ENCODE measurements at places on chromosomes 4 and X.

GRCh38 chrX:17750436-17750835 is 13.1 kb downstream of the SCML1 start:
- no peak for DNase-seq

- DNase-seq: no peak
These were observed 915.5 kb upstream of the LCORL start for GRCh38 chr4:18937080-18937479.

- no peak for DNase-seq
These were observed 65.6 kb downstream of the ASB9 start for GRCh38 chrX:15204130-15204751.

- peak; percentile 42 for DNase-seq
These were observed 514.2 kb upstream of the DIPK2B start for GRCh38 chrX:45714866-45715265.

DNA sequence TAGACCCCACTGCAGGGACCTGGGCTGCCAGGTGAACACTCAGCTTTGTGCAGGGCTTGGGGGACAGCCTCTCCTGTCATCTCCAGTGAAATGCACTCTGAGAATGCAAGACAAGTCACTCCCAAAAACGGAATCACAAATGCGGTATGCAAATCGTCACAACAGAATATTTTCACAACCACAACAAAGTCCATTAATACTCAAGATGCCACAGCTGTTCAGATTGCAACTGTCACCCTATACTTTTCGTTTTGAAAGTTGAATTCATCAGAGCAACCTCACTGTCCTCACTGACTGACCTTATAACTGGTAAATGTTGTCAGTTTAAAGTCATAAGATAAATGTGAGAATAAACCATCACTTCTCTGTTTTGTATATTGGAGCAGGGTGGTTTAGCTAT is 16.6 kb downstream of the JAKMIP1 start:
- peak; percentile 56 for DNase-seq

DNA sequence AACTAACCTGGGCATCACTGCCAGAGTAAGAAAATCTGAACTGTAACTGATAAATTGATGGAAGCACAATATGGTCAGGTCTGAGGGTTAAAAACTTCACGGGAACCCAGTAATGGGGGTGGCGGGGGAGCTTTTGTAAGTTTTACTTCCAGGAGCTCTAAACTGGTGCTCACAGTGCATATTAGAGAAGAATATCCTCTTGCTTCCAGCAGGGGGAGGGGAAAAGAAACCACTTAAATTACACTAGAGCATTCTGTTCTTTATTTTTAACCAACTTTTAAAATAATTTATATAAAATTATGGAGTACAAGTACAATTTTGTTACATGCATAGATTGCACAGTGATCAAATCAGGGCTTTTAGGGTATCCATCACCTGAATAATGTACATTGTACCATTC is 33.7 kb downstream of the WDR17 start:
- DNase-seq: no peak

DNA sequence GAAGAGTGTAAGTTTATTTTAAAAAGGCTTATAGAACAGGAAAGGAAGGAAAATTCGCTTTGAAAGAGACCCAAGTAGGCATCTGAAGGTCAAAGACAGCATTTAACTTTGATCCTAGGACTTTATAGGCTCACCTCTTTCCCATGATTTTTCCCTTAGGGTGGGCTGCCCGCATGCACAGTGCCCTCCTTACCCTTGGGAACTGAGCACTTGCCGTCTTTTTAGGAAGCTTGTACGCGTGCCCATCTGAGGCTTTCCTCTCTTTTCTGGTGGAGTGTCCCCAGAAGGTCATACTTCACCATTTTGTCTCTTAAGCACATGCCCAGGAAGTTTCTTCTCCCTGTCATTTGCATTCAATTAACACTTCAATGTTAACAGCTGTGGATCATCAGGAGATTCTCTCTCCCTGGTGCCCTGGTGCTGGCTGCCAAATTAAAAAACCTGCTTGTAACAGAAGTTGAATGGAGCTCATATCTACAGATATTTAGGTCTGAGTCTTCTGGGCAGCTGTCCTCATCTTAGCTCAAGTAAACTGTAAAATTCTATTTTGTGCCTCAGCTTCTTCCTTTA is 38.4 kb upstream of the IL9R start:
- no peak for DNase-seq

DNA sequence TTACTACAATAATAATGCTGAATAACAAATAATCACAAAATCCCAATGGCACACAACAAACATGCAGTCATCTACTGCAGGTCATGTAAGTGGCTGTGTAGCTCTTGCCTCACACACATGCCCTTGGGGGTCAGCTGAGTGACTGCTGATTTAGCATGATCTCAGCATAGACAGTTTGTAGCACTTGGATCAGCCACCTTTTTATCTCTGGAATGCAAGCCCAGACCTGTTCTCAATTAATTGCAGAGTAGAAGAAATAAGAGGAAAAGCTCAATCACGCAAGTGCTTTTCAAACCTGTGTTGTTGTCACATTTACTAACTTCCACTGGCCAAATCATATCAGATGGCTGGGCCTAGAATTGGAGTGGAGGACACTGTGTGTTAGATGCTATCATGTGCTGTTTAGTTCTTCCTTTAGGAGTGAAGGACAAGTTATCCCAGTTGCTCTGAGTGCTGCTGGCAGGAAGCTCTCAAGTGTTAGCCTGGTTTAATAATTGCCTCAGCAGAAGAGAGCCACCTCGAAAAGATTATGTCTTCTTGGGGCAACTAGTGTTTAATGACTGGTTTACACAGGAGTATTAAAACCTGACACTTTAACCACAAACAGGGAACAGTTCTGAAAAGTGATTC is 128.3 kb upstream of the EPHA5 start:
- no peak for DNase-seq

- DNase-seq: peak; percentile 60
These were observed 34.6 kb downstream of the NBDY start for GRCh38 chrX:56763556-56764152.

DNA sequence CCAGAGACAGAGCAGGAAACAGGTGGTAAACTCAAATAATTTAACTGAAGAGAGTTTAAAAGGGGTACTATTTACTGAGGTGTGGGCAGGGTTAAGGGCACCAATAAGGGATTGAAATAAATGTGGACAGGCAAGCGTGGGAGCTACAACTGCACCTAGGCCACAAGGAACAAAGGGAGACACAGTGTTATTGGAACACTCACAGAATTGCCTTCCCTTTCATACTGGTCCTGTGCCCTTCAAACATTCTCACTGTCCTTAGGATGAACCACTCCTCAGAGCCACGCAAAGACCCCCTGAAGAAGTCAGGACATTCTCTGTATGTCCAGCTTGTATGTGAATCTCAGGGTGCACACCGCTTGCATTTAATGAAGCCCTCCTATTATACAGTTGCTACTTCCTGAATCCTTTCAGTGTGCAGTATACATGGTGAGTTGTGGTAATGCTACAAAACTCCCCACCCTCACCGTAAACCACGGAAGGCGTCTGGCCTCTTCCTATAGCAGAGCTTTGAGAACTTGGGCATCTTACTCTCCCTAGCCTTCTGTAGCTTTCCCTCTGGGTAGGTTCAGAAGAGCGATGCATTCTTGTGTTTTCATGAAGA is 9.6 kb upstream of the MRPL1 start:
- peak; percentile 83 for DNase-seq

DNA sequence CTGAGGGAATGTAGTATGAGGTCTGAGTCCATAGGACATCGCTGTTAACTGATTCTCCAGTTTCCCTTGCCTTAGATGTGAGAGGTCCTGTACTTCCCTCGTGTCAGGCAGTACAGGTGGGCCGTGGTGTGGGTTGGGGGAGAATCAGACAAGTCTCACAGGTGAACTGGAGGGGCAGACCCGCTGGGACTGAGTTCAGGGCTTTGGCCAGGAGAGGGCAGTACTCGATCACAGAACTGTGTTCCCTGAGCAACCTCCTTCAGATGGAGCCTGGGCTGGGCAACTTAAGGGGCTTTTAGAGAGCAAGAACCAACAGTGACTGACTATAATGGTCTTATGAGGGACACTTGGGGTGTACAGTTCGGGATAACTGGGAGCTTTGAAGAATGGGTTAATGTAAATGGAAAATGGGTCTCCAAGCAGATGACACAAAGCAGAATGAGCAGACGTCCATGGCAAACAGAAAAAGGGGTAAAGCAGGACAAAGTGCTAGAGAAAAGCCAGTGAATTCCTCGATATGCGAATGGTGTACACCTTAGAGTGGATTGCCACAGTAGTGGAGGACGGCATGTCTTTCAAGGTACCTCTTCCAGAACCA is 83.6 kb downstream of the CCNG2 start:
- DNase-seq: peak; percentile 77

GRCh38 chr4:164313853-164314252 is 440.1 kb upstream of the SMIM31 start:
- DNase-seq: no peak

DNA sequence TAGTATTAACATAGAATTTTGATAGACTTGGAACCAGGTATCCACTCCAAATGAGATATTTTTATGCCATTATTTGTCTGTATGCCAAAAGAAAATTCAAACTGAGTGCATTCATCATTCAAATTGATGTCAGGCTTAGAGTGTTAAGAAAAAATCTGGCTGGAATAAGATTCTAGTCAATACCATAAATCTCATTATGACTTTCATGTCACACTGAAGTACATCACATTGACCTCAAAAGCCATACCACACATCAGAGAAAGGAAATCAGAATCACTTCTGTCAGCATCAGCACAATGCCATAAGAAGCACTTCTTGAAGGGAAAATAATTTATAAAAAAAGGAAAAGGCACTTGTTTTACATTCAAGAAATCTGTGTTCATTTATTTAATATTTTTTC is 119.0 kb upstream of the BMP3 start:
- DNase-seq: no peak

GRCh38 chr4:126541820-126542219 is 1090.9 kb upstream of the INTU start:
- no peak for DNase-seq

GRCh38 chr4:188127214-188127874 is 11.9 kb upstream of the TRIML1 start:
- no peak for DNase-seq

DNA sequence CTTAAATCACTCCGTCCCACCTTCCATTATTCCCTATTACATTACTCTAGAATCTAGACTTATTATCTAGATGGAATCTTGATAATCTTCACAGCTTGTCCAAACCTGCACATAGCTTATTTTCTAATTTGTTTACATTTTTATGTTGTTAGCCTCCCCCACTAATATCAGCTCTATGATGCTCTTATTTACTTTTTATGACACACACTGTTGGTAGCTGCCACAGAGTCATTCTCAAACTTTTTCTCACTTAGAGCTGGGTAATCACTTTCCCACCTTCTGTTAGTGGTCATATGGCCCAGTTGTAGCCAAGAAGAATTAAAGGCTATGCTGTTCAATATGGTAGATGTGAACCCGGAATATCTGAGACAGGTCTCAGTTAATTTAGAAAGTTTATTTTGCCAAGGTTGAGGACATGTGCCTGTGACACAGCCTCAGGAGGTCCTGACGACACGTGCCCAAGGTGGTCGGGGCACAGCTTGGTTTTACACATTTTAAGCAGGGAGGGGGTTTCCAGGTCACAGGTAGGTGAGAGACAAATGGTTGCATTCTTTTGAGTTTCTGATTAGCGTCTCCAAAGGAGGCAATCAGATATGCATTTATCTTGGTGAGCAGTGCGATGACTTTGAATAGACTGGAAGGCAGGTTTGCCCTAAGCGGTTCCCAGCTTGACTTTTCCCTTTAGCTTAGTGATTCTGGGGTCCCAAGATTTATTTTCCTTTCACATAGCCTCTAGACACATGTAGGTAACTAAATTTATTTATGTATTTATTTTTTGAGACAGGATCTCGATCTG is 7.0 kb upstream of the ADGRA3 start:
- no peak for DNase-seq

GRCh38 chrX:4588466-4588865 is 875.0 kb upstream of the PRKX start:
- DNase-seq: no peak

DNA sequence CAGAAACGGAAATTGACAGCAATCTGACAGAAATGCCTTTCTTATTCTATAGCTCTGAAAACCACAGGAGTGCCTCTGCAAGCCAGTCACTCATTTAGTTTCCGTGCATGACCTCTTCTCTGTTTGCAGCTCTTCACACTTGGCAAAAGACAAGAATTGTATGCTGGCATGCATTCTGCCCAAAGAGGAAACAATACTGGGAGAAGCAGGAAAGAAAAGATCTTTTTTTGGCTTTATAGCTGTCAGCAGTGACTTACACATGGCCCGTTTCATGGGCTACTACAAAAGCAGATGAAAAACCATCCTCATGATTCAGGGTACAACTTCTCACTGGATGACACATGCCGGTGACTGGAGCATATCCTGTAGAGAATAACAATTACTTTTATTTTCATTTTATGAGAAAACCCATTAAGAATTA is 249.4 kb downstream of the ADAMTS3 start:
- DNase-seq: no peak

- no peak for DNase-seq
These were observed 611.2 kb downstream of the RPA4 start for GRCh38 chrX:97494756-97495372.

GRCh38 chrX:361231-362145 is 25.2 kb downstream of the PPP2R3B start:
- DNase-seq: no peak

DNA sequence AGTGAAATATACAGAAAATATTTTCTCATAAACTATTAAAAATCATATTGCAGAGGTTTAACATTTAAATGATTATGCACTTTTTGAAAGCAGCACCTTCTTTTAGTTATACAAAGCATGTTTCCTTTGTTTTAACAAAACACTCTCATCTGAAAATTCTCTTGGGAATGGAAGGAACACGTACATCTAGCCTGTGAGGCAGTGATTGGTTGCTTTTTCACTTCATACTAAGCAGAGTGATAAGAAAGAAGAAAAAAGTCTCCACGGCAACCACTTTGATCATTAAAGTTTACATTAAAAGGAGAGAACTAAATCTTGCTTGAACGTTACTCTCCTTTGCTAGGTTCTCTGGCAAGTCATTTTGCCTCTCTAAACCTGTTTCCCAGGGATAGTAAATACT is 41.7 kb upstream of the H2AZ1 start:
- DNase-seq: no peak

DNA sequence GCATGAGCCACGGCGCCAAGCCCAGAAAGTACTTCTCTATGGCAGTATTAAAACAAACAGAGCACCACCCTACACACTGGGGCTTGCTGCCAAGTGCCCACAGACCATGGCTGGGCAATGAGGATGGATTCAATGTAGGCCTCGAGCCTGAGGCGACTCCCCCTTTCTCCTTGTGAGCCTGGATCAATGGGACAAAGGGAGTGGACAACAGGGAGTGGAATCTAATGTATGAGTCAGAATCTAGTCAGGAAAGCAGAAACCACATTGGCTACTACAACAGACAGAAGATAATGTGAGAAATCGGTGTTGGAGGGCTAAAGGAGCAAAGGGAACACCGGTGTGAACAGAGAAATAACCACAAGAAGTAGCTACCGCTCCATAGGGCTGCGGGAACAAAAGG is 37.7 kb upstream of the OCIAD2 start:
- DNase-seq: no peak

DNA sequence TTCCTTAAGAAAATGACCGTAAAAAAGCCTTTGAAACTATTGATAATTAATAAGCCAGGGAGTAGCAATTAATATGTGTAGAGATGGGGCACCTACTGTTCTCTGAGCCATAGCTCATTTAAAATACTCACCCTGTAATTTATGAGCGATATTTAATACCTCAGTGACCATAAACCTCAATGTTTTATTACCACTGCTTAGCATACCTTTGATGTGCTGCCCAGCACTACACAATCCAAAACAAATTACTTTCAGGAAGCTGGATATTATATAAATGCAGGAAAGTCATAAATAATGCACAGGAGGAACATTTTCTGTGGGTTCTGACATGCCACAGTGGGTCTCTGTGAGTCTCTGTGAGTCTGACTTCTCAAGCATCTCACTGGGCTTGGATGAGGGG is 166.1 kb upstream of the RPL34 start:
- DNase-seq: no peak

- no peak for DNase-seq
These were observed 359.3 kb upstream of the GALNT7 start for GRCh38 chr4:172809319-172809718.

All from activated CD4-positive, alpha-beta memory T cell treated with anti-CD3 and anti-CD28 coated beads for 36 hours (primary cell).